ENCODE measurements at places on chromosomes 4 and X. TPM values are rescaled to one million over a fixed set of nuclear protein-coding genes. Genes with fewer than 3 reads are reported as not detected.

FAM120C gene
- total RNA-seq: 12.0 TPM

MGAT4D gene
- total RNA-seq: not detected

HSD17B13 gene
- total RNA-seq: 0.25 TPM

NDP gene
- total RNA-seq: not detected

BTC gene
- total RNA-seq: not detected

PLP2 gene
- 143 TPM for total RNA-seq

CFAP47 gene
- not detected for total RNA-seq

FHIP1A gene
- not detected for total RNA-seq

MTMR8 gene
- total RNA-seq: 4.9 TPM

MXRA5 gene
- not detected for total RNA-seq

MMGT1 gene
- total RNA-seq: 19.6 TPM

RBM46 gene
- total RNA-seq: not detected

TMLHE gene
- 10.3 TPM for total RNA-seq

G6PD gene
- 68.2 TPM for total RNA-seq

AREG gene
- not detected for total RNA-seq

GPR143 gene
- total RNA-seq: not detected

USP27X gene
- total RNA-seq: 1.3 TPM

GABRE gene
- total RNA-seq: not detected

NPY2R gene
- total RNA-seq: not detected

ZNF182 gene
- 6.5 TPM for total RNA-seq

NAA10 gene
- total RNA-seq: 92.1 TPM

XG gene
- total RNA-seq: not detected

FNIP2 gene
- total RNA-seq: 15.1 TPM

GYG2 gene
- not detected for total RNA-seq

PPP1R2C gene
- not detected for total RNA-seq

CFAP299 gene
- total RNA-seq: not detected

C4orf51 gene
- total RNA-seq: not detected

SPANXN4 gene
- total RNA-seq: not detected

PHOX2B gene
- not detected for total RNA-seq

GAGE2A gene
- not detected for total RNA-seq

EVC gene
- total RNA-seq: 0.61 TPM

QRFPR gene
- not detected for total RNA-seq

RELL1 gene
- 26.3 TPM for total RNA-seq

PNMA6F gene
- total RNA-seq: not detected

CLGN gene
- total RNA-seq: 0.43 TPM

ANAPC4 gene
- 50.1 TPM for total RNA-seq

MAGED4B gene
- 0.45 TPM for total RNA-seq

GC gene
- not detected for total RNA-seq

GSX2 gene
- not detected for total RNA-seq

NALF2 gene
- total RNA-seq: 0.09 TPM

FRAS1 gene
- total RNA-seq: not detected

GLRA2 gene
- total RNA-seq: not detected

TDO2 gene
- total RNA-seq: not detected

MID1 gene
- 0.23 TPM for total RNA-seq

GRIA3 gene
- not detected for total RNA-seq

NAP1L3 gene
- 0.68 TPM for total RNA-seq

TCEAL3 gene
- total RNA-seq: 1.6 TPM

CLDN34 gene
- total RNA-seq: not detected

JCHAIN gene
- not detected for total RNA-seq

TLR10 gene
- total RNA-seq: not detected

MED28 gene
- 40.7 TPM for total RNA-seq

DIPK2B gene
- total RNA-seq: not detected

EIF2S3 gene
- total RNA-seq: 178 TPM

CT45A5 gene
- 0.23 TPM for total RNA-seq

All from T-helper 2 cell treated with Interferon-gamma antibody and Interleukin-4, amounts not matched to agents 100 ng/mL and 5 ng/mL, for 36 hours (primary cell).